Erythroblast (primary cell): ENCODE measurements at places on chromosomes 13 and 19.
A peak's percentile ranks its signal among the peaks of the same experiment; 100 is the strongest.

DNA sequence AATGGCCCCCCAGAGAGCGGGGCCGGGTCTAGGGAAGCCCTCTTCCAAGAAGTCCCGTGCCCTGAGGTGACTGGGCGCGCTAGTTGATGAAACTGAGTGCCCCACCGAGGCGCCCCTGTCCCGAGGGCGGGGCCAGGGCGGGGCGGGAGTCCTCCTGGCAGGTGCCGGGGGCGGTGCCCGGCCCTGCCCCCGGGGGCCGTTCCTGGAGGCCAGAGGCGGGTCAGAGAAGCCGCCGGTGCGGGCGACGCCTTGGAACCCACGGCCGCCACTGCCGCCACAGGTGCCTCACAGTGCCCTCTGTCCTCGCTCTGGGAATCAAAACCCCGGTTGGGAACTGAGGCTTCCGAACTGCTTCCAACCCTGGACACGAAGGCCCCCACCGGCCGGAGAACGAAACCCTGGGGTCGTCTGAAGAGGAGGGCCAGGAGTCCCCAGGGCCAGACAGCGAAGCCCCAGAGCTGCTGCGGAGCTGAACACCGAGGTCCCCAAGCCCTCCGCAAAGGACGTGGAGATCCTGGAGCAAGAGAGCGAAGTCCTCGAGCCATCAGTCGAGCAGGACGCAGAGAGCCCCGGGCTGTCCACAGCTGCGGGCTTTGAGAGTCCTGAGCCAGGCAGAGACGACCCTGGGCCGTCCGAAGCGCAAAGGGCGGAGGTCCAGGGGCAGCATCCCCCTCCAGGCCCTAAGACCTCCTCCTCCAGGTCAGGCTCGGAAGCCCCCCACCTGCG is at the start of gene MISP3:
MISP3 (plus strand) TSS at position 252 of the 726 bp plus-strand sequence. CDS start 524 bp downstream, outside the sequence.
- peak; percentile 67 for DNase-seq

GRCh38 chr13:106623799-106624460 is 56.0 kb upstream of the ARGLU1 start:
- DNase-seq = no peak

DNA sequence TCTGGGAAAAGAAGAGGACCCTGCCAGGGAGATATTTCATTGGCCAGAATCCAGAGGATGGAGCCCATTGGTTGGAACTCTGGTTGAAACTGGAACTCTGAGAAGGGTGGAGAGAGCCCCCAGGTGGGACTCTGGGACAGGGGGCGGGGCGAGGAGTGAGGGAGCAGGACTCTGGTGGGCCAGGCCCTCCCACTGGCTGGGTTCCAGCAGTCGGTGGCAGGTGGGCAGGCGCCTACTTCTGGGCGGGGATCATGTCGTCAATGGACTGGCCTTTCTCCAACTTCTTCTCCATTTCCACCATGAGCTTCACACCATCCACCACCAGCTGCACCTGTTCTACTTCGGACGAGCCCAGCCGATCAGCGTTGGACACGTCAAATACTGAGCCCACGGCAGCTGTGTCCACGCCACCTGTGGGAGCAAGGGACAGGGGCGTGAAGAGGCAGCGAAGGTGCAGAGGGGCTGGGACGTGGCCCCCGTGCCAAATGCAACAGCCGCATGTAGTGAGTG is 16.1 kb downstream of the CKM start:
- DNase-seq = no peak

- DNase-seq = peak; percentile 79
Observed at GRCh38 chr19:45016388-45017314, 15.4 kb downstream of the RELB start.

DNA sequence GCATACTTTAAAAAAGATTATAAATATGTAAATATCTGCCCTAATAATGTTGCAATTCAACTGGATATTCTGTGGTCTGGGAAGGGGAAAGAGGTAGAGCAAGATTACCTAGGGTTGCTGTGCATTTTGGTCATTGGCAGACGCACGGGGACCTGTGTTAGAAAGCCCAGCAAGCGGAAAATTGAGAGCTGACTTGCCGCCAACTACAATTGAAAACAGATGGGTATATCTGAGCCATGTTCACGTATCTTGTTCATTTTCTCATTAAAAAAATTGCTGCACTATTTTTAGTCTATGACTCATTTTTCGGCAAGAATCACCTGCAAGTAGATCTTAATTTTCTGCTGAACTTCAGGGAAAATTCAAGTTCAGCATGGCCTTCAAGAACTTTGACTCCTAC is 308.5 kb upstream of the TMTC4 start:
- no peak for DNase-seq

DNA sequence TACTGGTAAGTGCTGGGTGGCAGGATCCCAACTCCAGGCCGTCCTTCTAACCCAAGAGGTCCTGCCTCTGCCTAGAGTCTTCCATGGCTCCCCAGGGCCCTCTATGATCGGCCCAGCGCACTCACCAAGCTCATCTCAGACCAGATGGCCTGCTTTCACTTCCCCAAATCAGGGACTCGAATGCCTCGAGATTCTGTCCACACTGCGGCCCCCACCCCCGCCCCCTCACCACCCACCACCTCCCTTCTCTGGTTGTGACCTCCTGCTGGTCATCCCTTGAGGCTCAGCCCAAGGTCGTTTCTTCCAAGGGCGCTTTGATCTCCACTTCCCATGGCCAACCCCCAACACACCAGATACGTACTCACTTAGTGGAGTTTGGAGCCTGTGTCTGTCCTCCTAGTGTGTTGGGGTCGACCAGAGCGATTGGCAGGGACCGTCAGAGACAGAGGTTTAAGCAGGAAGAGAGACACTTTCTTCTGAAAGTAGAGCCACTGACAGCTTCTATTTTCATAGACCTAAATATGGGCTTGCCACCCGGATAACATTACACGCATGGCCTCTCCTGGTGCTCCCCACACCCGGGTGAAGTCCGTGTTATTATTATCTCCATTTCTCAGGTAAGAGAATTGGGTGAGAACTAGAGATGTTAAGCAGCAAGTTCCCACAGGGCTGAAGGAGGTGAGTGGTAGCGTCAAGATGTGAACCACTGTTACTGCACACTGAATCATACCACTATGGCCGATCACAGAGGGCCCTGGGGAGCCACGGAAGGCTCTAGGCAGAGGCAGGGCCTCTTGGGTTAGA is at the start of gene FCER2:
FCER2 (minus strand) TSS at position 478 of the 804 bp plus-strand sequence. CDS start 2,371 bp downstream, outside the sequence.
- DNase-seq = no peak

DNA sequence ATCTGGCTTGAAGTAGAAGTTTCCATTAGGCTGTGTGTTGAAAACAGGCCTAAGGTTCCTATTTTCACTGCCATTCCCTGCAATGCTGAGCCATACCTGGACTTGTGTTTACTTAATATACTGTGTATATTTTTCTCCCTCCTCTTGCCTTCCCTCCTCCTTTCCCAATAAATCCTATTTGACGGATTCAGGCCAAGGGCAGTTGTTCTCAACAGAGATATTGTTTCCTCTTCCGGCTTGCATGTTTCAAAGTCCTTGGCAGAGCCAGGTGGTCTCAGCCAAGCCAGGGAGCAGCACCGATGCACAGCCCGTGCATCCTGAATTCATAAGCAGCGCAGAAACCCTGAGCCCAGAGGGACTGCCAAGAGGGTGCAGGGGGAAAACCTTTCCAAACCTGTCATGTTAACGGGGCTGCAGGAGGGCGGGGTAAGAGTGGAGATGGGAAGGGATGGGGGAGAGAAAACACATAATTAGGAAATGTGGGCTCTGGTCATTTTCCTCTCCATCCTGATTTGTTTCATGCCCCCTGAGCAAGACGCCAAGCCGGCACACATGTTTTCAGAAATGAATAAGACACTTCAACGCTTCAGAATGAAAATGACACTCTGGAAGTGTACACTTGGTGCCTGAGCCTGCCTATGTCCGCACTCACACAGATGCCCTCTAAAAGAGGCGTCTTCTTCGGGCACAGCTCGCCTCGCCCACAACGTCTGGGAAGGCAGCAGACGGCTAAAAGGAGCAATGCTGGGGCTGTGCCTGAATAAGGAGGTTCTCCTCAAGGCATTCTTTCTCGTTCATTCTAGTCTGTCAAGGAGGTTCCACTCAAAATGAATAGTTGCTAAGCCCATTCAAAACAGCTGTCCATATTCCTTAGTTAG is 149.3 kb upstream of the UBL3 start:
- DNase-seq = no peak

- DNase-seq = peak; percentile 68
Observed at GRCh38 chr19:50728084-50728737, 5.0 kb downstream of the CLEC11A start.

GRCh38 chr13:24683838-24684599 is 3.8 kb downstream of the ATP12A start:
- DNase-seq = peak; percentile 46

GRCh38 chr13:21594715-21595545 is 9.0 kb downstream of the MICU2 start:
- no peak for DNase-seq

DNA sequence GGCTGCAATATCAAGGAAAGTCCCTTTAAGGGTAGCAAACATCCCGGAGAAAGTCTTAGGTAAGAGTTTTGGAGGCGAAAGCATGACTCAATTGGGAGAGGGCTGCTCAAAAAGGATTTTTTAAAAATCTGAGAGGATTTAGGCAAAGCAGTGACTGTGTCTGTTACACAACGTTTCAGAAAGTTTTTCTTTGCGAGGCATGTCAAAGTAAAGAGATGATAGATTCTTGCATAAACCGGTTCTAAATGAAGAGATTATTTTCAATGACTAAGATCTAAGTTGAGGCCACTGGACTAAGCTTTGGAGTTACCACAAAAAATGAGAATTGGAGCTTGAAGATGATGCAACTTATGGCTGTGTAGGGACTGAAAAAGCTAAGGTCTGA is 43.7 kb upstream of the ENOX1 start:
- no peak for DNase-seq

DNA sequence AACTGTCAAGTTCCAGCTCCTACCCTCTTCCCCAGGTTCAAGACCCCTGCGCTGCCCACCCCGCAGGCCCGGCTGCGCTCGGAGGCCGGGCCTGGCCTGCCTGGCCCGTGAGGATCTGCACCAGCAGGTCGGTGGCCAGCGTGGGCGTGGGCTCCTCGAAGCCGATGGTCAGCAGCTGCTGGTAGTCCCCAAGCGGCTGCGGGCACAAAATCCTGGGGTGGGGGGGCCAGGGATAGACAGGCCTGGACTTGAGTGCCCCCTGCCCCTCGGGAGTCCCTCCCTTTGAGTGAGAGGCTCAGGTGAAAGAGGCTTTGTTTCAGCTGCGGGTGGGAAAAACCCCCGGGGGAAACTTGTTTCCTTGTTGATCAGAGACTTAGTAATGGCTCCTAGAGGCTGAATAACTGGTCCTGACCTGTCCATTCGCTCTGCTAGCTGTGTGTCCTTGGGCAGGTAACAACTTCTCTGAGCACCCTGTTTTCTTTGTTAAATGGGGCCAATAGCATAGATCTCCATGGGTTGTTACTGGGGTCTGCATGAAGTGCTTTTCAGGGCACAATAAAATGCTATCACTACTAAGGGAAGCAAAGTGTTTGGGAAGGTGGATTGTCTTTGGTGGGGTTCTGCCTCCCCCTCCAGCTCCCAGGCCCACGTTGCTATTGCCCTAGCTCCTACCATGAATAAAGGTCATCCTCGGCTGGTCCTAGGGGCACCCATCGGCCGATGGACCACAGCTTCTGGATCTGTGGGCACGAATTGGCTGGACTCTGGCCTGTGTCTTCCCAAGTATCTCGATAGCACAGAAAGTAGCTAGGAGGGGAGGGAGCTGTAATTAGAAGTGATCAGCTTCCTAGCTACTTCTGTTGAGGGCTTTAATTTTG is 3.5 kb downstream of the C19orf67 start:
- DNase-seq = no peak

DNA sequence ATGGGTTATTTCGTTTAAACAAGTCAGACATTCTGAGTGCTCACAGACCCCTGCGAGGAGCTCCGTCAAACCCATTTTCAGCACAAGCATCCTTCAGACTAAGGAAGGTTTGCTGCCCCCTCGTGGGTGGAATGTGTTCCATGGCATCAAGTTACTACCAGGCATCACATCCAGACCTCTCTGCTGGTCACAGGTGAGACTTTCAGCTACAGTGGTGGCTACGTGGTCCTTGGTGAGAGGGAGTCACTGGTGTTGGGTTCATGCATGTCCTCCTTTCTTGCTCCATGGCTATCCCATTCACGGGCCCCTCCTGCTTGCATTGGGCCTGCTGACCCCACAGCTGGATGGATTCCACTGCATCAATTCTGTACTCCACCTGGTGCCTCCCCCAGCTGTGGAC is 9.1 kb upstream of the LILRB5 start:
- DNase-seq = peak; percentile 77

- no peak for DNase-seq
Observed at GRCh38 chr19:38718747-38719543, 25.3 kb downstream of the CAPN12 start.

DNA sequence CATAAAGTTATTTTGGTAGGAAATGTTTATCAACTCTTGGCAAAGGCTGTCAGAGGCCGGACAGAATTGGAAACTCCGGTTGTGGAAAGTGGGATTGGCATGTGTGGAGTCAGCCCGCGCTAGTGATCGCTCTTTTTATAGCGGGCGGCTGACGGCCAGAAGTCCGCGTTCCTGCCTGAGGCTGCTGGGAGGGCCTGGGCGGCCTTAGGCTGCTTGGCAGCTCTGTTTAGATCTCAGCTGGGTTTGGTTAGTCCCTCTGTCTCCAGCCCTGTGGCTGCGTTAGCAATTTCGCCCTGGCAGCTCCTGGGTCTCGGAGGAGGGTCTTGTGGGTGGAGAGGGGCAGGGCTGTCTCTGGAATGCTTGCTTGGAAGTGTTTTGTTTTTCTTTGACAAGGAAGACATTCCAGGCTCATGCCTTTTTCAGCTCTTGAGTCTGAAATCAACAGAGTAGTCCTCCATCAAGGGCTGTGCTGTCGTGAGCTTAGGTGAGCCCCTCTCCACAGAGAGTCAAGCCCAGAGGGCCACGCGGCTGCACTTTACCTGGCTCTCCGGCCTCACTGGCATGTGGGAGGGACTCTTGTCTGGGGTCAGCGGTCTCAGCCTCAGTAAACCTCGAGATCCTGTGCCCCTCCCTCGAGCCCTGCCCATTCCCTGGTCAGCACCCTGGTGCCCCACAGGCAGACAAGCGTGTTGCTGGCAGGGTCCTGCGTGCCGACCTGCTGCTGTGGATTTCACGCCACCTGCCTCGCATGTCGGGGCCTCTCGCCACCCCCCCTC is 22.5 kb downstream of the DOT1L start:
- no peak for DNase-seq

- DNase-seq = peak; percentile 9
Observed at GRCh38 chr13:45851171-45851921, at the start of gene SIAH3. Gene SIAH3, minus strand, starts transcription at chr13:45851753. Its CDS starts 124 bp downstream, at chr13:45851629.

DNA sequence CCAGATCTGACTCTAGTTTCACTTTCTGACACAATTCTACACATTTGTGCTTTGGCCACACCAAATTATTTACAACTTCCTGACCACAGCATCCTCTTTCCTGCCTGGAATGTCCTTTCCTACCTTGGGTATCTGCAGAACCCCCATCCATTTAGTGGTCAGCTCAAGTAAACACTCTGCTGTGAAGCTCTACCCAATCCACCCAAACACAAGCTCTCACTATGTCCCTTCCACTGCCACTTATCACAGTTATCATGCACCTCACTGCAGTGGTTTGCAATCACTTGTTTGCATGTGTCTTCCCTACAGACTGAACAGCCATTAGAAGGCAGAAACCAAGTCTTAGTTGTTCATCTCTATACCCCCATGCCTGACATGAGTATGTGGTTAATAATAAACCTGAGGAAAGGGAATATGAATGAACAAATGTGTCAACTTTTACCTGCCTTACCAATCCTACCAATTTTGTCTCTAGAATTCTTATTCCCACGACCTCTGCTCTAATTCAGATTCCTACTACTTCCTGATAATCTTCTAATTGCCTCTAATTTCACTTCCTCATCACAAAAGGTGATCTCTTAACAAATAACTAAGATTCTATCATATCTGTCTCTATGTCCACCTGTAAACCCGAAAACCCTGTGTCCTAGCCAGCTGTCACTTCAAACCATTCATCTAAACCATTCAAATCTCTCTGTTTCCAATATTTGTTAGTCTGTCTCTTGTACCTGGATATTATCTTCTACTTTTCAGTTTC is 25.1 kb downstream of the LNX2 start:
- DNase-seq = peak; percentile 62

GRCh38 chr19:46537136-46538097 is 41.8 kb upstream of the PNMA8B start:
- peak; percentile 27 for DNase-seq
